Heart right ventricle (tissue), 16 donors: ENCODE measurements at places on chromosomes 12 and 14. TPM values are rescaled to one million over a fixed set of nuclear protein-coding genes. Genes with fewer than 3 reads are reported as not detected.
A peak's percentile ranks its signal among the peaks of the same experiment; 100 is the strongest.

GRCh38 chr14:51707327-51707726 is 55.6 kb downstream of the FRMD6 start:
- H3K36me3 ChIP-seq: peaks cover 96% of the 10 kb centered on the region
- H3K4me3 ChIP-seq: no peak overlapping the region
- H3K4me1 ChIP-seq: no peaks in the 10 kb centered on the region

DNA sequence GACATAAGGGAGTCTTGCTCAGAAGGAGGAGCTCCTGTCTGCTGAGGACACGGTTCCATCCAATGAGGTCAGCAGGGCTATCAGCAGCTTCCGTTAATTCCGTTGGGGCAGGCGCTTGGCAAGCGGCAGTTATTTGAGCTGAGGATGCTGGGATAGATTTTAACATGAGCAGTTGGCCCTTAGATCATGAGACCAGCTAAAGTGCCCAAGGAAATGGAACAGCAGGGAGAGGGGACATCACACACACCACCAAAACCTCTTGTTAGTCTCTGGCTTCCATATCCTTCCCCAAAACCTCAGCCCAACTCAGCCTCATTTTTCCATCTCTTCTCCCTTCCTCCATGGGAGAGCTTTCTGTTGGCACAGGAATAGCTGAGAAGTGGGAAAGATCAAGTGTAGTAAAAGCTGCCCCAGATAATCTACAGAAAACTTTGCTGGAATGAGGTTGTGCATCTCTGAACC is 138.7 kb upstream of the PZP start:
- no peaks in the 10 kb centered on the region for H3K4me1 ChIP-seq
- no peaks in the 10 kb centered on the region for H3K36me3 ChIP-seq
- no peaks in the 10 kb centered on the region for H3K27me3 ChIP-seq
- no peak overlapping the region for H3K27ac ChIP-seq
- DNase-seq: no peak

- H3K4me1 ChIP-seq: no peaks in the 10 kb centered on the region
- no peak for DNase-seq
- no peak overlapping the region for H3K4me3 ChIP-seq
- H3K27me3 ChIP-seq: peaks cover 71% of the 10 kb centered on the region
Observed at GRCh38 chr14:94867946-94868771, 98.2 kb upstream of the GSC start.

DEPDC4 gene
- 0.97 TPM for total RNA-seq

GRCh38 chr12:69904777-69905176 is 79.8 kb downstream of the MYRFL start:
- H3K27ac ChIP-seq: no peak overlapping the region
- peaks cover 26% of the 10 kb centered on the region for H3K4me1 ChIP-seq
- H3K27me3 ChIP-seq: no peaks in the 10 kb centered on the region
- H3K36me3 ChIP-seq: no peaks in the 10 kb centered on the region
- no peak overlapping the region for H3K4me3 ChIP-seq

GRCh38 chr12:116887244-116887643 is 6.0 kb upstream of the HRK start:
- H3K36me3 ChIP-seq: no peaks in the 10 kb centered on the region
- H3K27me3 ChIP-seq: peaks cover 14% of the 10 kb centered on the region
- no peak overlapping the region for H3K4me3 ChIP-seq
- H3K27ac ChIP-seq: no peak overlapping the region

GRCh38 chr12:48940181-48940580 is 14.9 kb upstream of the FKBP11 start:
- no peak overlapping the region for H3K4me3 ChIP-seq
- peaks cover 19% of the 10 kb centered on the region for H3K4me1 ChIP-seq
- H3K27ac ChIP-seq: no peak overlapping the region

RAB15 gene
- total RNA-seq: 28.6 TPM

DNA sequence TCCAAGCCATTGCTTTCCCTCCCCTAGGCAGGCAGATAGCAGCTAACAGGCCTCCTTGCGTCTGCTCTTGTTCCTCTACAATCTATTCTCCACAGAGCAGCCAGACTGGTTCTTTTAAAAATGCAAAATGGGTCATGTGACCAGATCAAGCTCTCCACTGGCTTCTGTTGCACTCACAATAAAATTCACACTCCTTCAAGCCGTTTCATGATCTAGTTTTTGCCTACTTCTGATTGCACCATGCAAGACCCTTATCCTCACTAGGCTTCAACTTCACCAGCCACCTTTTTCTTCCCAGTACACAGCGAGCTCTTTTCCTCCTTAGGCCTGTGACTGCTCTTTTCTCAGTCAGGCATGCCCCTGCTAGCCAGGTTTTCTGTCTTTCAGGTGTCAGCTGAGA is 6.1 kb upstream of the KRAS start:
- no peaks in the 10 kb centered on the region for H3K36me3 ChIP-seq
- H3K27ac ChIP-seq: no peak overlapping the region
- no peak for DNase-seq
- no peak overlapping the region for H3K4me3 ChIP-seq
- no peaks in the 10 kb centered on the region for H3K4me1 ChIP-seq
- H3K27me3 ChIP-seq: no peaks in the 10 kb centered on the region

DNA sequence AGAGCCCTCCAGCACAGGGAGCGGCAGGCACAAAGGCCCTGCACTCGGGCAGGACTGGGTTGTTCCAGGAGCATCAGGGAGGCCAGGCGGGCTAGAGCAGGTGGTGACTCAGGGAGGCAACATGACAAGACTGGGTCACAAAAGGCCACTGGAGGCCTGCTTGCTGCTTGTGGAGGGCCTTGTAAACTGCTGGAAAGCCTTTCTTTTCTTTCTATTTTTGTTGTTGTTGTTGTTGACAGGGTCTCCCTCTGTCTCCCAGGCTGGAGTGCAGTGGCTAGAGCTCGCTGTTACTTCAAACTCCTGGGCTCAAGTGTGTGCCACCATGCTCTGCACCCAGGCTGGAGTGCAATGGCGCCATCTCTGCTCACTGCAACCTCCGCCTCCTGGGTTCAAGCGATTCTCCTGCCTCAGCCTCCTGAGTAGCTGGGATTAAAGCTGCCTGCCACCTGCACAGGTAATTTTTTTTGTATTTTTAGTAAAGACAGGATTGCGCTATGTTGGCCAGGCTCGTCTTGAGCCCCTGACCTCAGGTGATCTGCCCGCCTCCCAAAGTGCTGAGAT is 11.8 kb upstream of the RCOR1 start:
- H3K4me3 ChIP-seq: no peak overlapping the region
- H3K27me3 ChIP-seq: no peaks in the 10 kb centered on the region
- no peaks in the 10 kb centered on the region for H3K36me3 ChIP-seq
- DNase-seq: no peak
- no peak overlapping the region for H3K27ac ChIP-seq

SDR9C7 gene
- total RNA-seq: not detected

- no peaks in the 10 kb centered on the region for H3K4me1 ChIP-seq
- no peak for DNase-seq
- no peak overlapping the region for H3K4me3 ChIP-seq
- H3K36me3 ChIP-seq: no peaks in the 10 kb centered on the region
Observed at GRCh38 chr12:77477907-77478533, 352.7 kb upstream of the NAV3 start.

GRCh38 chr12:69339999-69340398 is 8.2 kb upstream of the LYZ start:
- H3K36me3 ChIP-seq: no peaks in the 10 kb centered on the region
- no peak for DNase-seq
- H3K27me3 ChIP-seq: no peaks in the 10 kb centered on the region
- no peak overlapping the region for H3K27ac ChIP-seq

DNA sequence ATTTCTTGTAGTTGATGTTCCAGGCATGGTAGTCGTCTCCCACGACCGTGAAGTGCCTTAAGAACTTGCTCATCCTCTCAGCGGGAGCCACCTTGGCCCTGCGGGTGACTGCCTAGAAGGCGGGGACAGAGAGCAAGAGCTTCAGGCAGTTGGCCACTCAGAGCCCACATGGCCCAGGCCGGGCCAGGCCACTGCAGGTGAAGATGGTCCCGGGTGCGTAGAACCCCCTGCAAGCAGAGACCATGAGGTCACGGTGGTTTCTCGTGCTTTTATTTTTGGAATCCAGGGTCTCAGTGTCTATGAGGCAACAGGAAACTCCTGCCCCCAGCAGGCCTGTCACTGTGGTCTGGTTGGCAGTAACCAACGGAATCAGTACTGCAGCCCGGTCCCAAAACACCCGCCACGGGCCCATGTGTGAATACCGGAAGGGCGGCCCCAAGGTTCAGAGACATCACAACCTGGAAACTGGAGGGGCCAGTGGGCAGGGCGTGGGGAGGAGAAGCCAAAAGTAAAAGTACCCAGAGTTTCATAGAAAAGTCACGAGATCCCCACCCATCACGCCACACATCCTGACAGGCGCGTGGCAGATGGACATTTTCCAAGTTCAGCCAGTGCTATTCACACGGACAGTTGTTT is 27.5 kb downstream of the HVCN1 start:
- H3K4me1 ChIP-seq: peaks cover 13% of the 10 kb centered on the region
- H3K4me3 ChIP-seq: no peak overlapping the region
- no peak overlapping the region for H3K27ac ChIP-seq
- H3K27me3 ChIP-seq: no peaks in the 10 kb centered on the region
- no peaks in the 10 kb centered on the region for H3K36me3 ChIP-seq

DNA sequence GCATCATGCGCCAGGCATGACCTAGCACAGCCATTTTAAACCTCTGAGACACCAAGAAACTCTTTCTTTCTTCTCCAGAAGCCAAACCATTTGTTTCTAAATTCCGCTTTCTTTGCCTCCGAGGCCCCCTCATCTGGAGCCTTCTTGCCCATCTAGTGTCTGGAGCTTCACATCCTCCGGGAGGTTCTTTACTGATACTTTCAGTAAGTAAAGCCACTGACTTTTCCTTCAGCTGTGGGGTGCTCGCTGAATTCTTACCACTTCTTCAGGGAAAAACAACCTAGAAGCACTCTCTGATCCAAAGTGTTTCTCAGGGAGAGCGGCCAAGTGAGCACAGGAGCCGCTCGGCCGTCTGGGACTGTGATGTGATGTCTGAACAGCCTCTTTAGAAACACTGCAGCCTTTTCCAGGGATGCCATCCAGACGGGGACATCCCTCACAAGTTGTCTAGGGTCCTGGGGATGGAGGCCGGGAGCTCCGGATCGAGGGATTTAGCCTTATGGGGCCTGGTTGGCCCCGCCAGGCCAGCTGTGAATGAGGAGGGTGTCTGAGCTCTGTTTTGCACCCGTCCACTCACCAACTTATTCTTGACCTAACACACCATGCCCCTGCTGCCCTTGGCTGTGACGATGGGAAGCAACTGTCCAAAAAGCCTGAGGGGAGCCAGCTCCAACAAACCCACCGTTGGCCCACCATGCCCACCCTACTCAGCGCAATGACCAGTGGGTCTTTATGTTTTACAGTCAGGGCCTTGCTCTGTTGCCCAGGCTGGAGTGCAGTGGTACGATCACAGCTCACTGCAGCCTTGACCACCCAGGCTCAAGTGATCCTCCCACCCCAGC is 160.6 kb downstream of the ZFP36L1 start:
- H3K36me3 ChIP-seq: no peaks in the 10 kb centered on the region
- H3K4me3 ChIP-seq: no peak overlapping the region
- H3K4me1 ChIP-seq: peaks cover 69% of the 10 kb centered on the region

DNA sequence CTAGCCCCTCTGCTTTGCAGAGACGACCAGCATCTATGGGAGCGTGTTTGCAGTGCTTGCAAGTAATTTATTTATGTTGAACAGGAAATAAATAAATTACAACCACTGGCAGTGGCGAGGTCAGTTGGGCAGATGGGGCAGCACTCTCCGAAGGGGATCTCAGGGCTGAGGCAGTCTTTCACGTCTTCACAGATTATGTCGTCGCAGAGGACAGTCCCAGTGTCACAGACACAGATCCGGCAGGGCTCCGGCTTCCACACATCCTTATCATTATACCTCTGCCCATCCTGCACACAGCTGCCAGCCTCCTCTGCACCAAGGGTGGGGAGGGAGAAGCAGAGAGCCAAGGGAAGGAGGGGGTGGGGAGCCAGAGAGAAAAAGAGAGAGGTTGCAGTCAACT is 4.5 kb downstream of the COL2A1 start:
- no peak overlapping the region for H3K27ac ChIP-seq
- DNase-seq: no peak
- H3K4me3 ChIP-seq: no peak overlapping the region
- peaks cover 47% of the 10 kb centered on the region for H3K27me3 ChIP-seq

DNA sequence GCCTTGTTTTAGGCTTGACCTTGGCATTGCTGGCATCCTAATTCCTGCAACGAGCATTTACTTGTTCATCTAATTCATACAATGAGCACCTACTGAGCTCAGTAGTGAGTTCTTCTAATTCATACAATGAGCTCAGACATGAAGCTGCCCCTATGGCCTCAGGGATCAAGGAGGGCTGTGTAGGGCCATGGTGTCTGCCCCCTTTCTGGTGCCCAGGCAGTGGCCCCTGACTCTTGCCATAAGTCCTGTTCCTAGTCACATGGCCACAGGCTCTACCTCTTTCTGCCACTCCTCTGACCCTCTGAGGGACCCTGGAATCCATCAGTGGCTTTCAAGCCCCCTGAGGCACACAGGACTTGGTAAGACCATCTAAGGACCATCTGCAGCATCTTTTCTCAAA is 148.8 kb downstream of the ZFP36L1 start:
- no peaks in the 10 kb centered on the region for H3K36me3 ChIP-seq
- DNase-seq: no peak
- no peaks in the 10 kb centered on the region for H3K27me3 ChIP-seq
- peaks cover 29% of the 10 kb centered on the region for H3K4me1 ChIP-seq
- H3K4me3 ChIP-seq: no peak overlapping the region

GRCh38 chr12:105343836-105344235 is 13.3 kb downstream of the C12orf75 start:
- H3K4me3 ChIP-seq: no peak overlapping the region
- H3K27me3 ChIP-seq: no peaks in the 10 kb centered on the region
- H3K36me3 ChIP-seq: no peaks in the 10 kb centered on the region

DNA sequence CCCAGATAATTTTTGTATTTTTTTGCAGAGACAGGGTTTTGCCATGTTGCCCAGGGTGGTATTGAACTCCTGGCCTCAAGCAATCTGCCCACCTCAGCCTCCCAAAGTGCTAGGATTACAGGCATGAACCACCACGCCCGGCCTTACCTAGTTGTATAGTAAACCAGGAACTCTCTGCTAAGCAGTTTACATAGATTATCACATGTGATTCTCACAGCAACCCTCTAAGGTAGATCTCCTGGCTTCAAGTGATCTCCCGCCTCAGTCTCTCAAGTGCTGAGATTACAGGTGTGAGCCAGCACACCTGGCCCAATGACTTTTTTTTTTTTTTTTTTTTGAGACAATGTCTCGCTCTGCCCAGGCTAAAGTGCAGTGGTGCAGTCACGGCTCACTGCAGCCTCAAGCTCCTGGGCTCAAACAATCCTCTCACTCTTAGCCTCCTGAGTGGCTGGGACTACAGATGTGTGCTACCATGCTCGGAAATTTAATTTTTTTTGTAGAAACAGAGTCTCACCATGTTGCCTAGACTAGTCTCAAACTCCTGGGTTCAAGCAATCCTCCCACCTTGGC is 26.0 kb upstream of the ATP2A2 start:
- peak overlapping the region; percentile 15 for H3K27ac ChIP-seq
- H3K36me3 ChIP-seq: no peaks in the 10 kb centered on the region
- peaks cover 20% of the 10 kb centered on the region for H3K4me1 ChIP-seq
